ENCODE measurements at places on chromosomes 5 and 9.

- DNase-seq: peak; percentile 35
Observed at GRCh38 chr9:134378901-134379338, 52.7 kb downstream of the RXRA start.

- no peak for DNase-seq
Observed at GRCh38 chr5:132561601-132562000, 4.8 kb downstream of the RAD50 start.

GRCh38 chr5:38739705-38740045 is 106.1 kb upstream of the OSMR start:
- no peak for DNase-seq

DNA sequence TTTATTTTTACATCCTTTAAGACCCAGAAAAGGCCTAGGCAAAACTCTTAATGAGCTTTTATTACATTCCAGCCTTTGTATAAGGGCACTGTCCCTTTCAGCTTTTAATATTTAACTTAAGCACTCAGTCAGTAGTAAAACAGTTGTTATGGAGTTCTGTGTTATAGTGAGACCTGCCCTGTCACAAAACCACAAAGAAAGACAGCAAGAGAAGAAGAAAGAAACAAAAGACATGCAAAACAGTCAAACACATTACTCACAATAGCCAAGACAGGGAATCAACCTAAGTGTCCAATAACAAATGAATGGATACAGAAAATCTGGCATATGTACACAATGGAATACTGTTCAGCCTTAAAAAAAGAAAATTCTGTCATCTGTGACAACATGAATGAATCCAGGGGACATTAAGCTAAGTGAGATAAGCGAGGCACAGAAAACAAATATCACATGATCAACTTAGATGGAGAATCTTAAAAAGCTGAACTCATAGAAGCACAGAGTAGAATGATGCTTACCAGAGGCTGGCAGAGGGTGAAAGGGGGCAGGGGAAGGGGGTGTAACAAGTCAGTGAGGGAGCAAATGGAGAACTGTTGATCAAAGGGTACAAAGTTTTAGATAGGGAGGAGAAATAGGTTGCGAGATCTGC is 63.8 kb upstream of the CCNG1 start:
- no peak for DNase-seq

GRCh38 chr9:98187926-98188325 is 4.5 kb downstream of the CORO2A start:
- no peak for DNase-seq

DNA sequence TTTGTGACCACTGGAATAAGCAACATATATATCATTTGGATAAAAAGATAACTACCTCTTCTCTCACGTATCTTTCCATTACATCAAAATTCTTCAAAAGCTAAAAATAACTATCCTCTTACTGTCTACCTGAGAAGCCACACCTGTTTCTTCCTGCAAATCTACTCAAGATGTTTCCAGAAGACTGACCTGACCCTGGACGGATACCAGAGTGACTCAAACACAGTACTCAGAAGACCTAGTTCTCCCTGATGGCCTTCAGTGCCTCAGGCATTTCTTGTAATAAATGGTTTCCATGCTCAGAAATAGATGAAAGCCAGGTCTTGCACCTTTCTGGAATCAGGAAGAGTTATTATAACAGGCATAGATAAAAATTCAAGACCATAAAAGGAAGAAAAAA is 245.9 kb upstream of the PIK3R1 start:
- no peak for DNase-seq

- no peak for DNase-seq
Observed at GRCh38 chr9:106953174-106953573, 90.2 kb downstream of the ZNF462 start.

DNA sequence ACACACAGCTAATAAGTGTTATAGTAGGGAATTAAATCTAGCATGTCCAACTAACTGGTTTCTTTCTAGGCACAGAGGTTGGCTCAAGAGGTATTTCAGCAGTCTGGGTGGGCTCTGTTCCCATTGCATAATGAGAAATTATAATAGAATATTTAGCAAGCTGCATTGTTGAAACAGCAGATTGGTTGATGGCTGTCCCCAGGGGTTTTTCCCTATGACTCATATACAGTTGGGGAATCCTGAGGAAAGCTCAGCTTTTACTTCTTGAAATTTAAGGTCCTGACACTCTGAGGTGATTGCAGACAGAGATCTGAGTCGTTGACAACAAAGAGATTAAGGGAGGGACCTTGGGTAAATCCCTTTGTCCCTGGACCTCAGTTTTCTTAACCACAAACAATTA is 38.3 kb upstream of the TNFSF8 start:
- no peak for DNase-seq

GRCh38 chr5:167843881-167844572 is 447.4 kb upstream of the WWC1 start:
- no peak for DNase-seq

GRCh38 chr9:121398374-121398773 is 28.3 kb upstream of the STOM start:
- DNase-seq: no peak

DNA sequence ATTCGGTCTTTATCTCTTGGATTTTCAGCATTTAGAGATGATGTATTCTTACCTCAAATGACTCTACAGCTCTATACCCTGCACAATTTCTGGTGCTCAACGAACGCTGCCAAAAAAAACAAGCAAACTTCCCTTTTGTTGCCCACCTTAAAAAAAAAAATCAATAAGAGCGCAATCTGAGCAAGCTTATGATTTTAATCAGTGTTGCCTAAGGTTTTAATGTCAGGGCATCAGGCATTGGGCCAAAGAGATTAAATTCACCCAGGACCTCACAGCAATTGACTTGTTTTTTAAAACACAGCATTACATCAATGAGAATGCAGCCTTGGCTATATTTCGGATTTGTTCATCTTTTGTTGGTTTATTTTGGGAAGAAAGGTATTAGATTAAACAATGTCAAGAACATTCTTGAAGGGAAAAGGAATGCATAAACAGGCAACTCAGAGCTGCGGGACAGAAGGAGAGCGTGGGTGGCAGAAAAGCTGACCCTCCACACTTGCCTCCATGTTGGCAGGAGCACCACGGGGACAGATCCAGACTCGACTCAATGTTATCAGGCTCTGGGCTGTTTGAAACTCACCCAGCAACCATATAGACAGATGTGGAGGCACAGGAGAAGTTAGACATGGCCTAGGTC is 127.5 kb upstream of the DAPK1 start:
- DNase-seq: no peak

DNA sequence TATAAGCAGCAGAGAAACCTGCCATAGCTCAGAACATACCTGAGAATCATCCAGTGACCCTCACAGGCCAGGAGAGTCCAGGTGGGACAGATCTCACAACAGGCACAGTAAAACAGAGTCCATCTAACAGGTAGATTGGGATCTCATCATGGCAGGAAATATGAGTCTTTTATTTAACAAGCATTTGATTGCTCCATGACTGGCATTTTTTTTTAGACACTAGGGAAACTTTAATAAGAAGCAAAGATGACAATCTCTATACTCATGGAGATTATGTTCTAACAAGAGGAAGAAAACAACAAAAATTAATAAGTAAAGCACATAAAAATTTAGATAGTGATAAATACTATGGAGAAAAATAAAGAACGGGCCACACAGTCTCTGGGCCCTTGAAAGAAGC is 12.5 kb upstream of the PUM3 start:
- no peak for DNase-seq

- no peak for DNase-seq
Observed at GRCh38 chr5:17212996-17213395, 4.4 kb upstream of the BASP1 start.

DNA sequence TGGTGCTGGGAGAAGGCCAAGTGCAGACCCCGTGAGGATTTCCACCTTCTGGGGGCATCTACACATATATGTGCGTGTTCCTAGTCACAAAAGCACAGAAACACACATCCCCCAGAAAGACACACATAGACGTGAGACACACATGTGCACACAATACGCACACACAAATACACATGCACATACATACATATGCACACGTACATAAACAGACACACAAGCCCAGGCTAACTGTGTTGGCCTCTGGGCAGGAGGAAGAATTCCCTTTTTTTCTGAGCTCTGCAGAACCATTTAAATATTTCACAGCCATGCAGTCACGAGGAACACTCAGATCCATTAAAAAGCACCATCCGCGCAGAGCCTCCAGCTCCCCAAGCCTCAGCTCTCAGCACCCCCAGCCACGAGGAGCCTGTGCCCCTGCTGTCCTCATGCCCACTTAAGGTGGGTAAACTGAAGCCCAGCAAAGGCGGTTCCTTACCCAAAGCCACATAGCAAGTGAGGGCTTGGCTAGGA is 5.3 kb downstream of the NINJ1 start:
- DNase-seq: no peak

- DNase-seq: no peak
Observed at GRCh38 chr9:16453390-16453789, 417.1 kb downstream of the BNC2 start.

GRCh38 chr5:154319736-154320135 is 126.1 kb upstream of the SAP30L start:
- DNase-seq: no peak

DNA sequence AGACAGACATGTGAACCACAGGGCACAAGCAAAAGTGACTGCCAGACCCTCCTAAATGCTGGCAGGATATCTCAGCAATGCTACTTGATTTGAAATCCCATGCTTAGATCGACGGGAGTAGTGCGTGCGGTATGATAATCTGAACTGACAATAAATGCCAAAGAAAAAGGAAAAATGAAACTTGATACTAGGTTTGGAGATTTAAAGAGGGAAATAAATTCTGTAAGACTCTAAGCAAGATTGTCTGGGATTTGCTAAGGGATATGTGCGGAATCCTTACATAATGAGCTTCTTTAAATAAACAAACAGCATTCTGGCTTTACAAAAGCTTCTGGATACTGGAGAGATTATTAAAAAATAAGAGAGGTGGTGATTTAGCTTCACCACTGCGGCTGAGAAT is 203.6 kb downstream of the CAAP1 start:
- DNase-seq: no peak

- DNase-seq: no peak
Observed at GRCh38 chr5:160363211-160363610, 7.2 kb downstream of the C1QTNF2 start.

GRCh38 chr9:124660341-124660801 is 110.7 kb downstream of the NR6A1 start:
- DNase-seq: no peak

DNA sequence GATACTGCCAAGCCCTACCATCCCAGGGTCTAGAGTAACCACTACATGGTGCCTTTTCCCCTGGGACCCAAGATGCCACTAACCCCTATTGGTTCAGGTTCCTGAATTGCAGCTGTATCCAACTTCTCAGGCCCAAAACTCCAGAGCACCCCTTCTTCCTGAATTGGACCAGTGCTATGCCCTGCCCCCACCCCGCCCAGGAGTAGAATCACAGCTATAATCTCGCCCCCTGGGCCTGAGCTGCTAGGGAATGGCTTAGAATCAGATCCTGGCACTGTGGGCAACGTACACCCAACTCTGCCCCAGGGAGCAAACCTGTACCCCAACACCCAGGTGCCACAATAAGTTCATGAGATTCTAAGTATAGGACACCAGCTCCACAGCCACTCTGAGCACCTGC is 206.3 kb downstream of the CACNA1B start:
- DNase-seq: no peak

- DNase-seq: no peak
Observed at GRCh38 chr5:173772384-173773059, 115.6 kb upstream of the CPEB4 start.

- DNase-seq: no peak
Observed at GRCh38 chr5:52947851-52948250, 41.3 kb upstream of the ITGA2 start.

DNA sequence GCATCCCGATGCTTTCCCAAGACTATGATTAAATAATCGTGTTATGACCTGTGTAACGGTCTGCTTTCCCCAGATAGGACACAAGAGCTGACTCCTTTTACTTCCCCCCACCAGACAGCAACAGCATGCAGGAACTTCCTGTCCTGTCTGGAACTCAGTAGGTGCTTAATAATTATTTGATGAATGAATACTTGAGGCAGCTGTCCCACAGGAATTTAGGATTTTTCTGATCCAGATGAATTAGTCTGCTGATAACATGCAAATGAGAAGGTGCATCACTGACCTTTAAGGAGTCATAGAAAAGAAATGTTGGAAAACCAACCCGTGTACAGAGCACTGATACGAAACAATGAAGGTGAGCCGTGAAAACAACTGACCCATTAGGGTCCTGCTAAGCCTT is 12.2 kb downstream of the RNF130 start:
- DNase-seq: no peak

DNA sequence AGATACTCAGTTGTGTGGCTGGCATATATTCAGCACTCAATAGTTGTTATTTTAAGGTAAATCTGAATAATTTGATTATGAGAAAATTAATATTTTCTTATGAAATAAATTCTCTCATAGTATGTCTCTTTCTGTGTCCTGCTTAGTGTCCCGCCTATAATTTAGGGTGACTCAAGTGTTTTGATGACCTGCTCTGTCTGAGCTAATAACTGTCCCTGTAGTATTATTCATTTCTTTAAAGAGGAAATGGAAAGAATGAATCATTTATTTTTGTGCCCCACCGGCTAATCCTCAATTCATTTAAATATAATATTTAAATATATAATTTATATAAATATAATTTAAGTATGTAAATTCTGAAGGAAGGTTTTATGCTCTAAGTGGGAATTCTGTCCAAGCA is 4.1 kb downstream of the SLC1A1 start:
- DNase-seq: no peak

DNA sequence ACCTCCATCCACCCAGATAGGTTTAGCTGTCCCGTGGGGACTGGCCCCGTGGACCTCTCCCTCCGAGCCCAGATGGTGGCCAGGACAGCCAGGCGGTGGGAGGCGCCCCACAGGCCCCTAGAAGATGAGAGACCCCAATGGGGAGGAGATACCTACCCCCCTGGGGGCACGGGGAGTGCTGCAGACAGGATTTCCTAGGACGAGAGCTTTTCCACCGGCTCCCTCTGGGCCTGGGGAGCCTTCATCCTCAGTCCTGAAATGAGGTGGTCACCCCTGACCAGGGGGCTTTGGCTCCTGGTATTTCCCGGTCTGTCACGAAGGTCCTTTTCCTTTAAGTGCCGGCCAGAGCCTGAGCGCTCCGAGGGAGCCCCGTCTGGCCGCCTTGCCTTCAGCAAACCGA is 46.8 kb downstream of the MRPL36 start:
- no peak for DNase-seq

GRCh38 chr5:41369799-41370198 is 140.6 kb downstream of the PLCXD3 start:
- no peak for DNase-seq

- DNase-seq: no peak
Observed at GRCh38 chr5:117497601-117498000, 923.0 kb upstream of the SEMA6A start.

- DNase-seq: no peak
Observed at GRCh38 chr9:37706290-37706689, 47.3 kb upstream of the TRMT10B start.

GRCh38 chr5:9239071-9239470 is 306.8 kb downstream of the SEMA5A start:
- DNase-seq: no peak
